LNCaP clone FGC (cell line): ENCODE measurements at places on chromosomes 5 and 9.

- DNase-seq, result no peak
Observed at GRCh38 chr5:113249206-113249605, 185.6 kb downstream of the TSSK1B start.

DNA sequence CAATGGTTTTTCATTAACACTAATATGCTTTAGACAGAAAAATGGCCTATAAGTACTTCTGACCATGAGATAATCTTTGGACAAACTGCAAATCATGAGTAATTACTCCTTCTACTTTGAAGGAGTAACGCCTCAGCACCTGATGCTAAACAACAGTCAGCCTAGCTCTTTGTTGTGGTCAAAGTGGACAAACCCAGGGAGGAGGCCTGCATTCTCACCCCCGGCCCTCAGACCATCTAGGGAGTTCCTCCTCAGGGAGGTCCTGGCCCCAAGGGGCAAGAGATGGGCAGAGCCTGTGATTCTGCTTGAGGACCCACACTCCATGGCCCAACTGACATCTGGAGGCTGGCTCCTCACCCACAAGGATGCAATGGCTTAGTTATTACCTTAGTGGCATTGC, 48.2 kb upstream of the ANGPTL2 start:
- no peak for DNase-seq

- no peak for DNase-seq
Observed at GRCh38 chr5:121027636-121028035, 563.5 kb downstream of the PRR16 start.

DNA sequence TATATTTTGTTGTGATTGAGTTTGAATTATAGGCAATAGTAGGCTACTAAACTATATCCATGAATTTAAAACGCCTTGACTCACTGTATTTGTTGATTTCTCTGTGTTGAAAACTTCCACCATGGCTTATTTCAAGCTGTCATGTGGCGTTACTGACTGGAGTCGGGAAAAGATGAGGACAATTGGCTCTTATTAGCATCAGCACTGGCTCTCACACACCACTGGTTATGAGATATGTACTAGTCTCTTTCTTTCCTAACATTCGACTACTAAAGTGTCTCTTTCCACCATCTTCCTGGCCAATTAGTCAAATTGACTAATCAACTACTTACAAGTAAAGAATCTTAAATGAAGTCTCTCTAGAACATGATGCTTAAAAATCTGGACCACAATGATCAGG, 9.1 kb upstream of the DAB2 start:
- no peak for DNase-seq

DNA sequence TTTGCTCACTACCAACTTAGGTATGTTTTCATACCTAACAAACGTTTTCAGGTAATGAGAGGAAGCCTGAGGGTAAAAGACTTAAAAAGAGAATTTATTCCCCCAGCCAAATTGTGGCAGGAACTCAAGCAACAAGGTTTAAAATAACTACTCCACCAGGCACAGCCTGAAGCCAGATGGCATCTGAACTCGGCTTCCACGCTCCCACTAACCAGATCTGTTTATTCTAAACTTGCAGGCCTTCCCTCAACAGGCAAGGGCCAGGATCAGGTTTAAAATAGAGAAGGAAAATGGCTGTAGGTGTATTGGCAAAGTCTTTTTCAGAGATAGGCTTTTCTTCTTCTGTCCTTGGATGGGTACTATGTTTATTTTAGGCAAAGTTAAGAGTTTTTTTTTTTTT, 89.4 kb downstream of the OTULIN start:
- DNase-seq, result no peak

GRCh38 chr5:158676642-158677469, 422.9 kb downstream of the EBF1 start:
- no peak for DNase-seq

DNA sequence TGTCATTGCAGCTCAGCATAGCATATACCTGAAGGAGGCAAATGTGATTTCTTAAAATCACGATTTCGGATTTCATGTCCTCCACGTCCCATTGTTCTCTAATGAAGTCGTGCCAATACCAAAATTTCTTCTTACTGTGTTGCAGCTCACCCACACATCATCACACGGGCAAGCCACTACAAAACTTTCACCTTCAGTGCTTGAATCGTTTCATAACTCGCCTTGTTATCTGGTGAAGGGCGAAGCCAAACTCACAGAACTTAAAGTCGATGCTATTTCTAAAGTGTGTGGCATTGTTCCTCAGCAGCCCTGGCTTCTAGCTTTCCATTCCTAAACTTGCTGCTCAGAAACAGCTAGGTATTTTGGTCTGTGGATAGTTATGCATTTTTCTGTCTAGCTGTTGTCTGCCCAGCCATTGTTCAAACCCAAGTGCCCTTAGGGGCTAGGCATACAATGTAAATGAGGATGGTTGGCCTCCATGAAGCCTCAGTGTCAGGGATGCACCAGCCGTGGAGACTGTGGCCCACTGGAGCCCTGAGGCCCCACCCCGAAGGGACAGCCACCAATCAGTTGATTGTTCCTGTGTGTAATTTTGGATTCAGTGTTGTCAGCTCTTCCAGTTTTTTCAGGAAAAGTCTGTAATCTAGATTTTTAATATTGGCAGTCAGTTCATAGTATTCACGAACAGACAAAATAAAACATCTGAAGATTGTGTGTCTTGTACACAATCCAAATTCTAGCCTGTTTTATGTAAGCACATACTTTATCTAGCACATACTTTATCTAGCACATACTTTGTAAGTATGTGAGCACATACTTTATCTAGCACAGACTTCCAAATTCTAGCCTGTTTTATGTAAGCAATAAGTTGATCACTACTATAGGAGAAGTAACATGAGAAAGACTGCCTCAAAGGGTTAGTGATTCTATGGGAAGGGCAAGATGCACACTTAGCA, 112.8 kb downstream of the DAPK1 start:
- DNase-seq, result no peak

DNA sequence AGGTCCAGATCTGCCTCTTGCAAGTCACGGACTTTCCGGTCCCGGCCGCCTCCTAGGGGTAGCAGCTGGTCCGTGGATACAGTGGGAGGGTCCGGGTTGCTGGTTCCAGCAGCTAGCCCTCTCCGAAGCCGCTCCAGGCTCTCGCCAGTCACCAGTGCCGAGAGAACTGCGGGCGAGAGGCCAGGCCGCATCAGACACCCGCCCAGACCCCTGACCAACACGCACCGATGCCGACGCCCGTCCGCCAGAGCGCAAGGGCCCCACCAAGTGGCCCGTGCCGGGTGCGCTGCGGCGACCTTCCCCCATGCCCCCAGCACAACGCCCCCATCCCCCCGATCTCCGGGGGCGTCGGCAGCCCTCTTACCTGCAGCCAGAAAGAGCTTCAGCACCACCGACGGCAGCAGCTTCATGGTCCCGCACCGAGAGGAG, 470 bp downstream of the HBEGF start:
- DNase-seq, result no peak

DNA sequence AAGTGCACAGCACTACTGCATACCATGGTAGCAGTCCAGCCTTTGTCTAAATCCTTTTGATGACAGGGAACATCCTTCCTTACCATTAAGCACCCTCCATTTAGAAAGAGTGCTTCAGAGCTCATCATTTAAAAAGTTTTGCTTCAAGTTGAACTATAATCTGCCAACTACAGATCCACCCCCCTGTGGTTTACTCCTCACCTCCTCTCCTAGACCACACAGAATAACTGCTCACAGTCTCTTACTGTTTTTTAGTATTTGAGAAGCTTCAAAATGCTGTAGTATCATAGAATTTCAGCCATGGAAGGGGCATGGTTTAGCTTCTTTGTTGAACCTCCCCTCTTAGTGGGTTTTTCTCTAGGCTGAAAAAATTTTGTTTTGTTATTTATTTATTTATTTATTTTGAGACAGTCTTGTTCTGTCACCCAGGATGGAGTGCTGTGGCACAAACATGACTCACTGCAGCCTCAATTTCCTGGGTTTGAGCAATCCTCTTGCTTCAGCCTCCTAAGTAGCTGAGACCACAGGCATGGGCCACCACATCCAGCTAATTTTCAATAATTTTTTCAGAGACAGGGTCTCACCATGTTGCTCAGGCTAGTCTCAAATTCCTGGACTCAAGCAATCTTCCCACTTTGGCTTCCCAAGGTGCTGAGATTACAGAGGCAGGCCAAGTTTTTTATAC, 384.3 kb upstream of the RFX3 start:
- DNase-seq, result no peak

DNA sequence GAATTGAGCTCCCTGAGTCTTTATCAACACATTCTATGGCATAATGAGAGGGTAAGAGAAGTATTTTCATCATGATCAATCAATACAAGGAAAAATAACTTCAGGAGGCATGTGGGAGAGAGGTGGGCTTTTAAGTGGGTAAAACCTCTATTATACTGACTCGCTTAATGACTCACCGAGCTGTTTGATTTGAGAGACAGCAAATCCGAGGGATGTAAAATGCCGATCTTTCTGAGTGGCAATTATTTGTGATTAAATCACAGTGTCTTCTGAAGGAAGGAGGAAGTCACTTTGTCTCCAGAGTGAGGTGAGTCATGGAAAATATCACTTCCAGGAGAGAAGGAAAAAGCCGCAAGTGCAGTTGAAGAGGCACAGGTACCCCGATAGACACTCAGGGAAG, 320.4 kb downstream of the DRD1 start:
- DNase-seq, result no peak

DNA sequence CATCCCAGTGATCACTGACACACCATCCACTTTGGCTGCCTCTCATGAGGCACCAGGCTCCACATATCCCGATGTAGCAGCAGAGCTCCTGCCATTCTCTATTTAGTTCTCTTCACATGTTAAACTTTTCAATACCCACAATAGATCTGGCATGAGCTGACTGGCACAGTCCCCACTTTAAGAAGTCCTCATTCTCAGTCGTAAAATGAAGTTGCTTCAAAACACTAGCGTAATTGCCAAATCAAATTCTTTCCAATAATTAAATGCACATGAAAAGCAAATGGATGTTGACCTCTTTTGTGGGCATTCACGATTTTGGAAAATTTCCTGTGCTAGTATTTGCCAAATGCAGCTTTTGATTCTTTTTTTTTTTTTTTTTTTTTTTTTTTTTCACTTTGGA, 32.4 kb downstream of the HAPLN1 start:
- no peak for DNase-seq

DNA sequence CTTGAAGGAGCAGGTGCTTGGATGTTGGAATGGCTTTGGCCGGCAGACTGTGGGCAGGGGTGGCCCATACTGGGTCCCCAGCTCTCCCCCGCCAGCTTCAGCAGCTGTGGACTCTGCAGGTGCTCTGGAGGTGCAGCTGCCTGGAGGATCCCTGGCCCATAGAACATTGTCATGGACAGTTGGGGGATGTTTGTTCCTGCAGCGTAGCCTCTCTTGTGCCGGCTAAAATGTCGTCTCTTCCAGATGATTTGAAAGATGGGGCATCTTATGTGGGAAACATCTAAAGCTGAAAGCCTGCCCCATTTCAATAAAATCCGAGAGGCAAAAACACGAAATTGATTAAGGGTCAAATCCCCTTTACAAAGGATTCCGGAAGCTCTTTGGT, 13.5 kb upstream of the SLC6A19 start:
- no peak for DNase-seq

DNA sequence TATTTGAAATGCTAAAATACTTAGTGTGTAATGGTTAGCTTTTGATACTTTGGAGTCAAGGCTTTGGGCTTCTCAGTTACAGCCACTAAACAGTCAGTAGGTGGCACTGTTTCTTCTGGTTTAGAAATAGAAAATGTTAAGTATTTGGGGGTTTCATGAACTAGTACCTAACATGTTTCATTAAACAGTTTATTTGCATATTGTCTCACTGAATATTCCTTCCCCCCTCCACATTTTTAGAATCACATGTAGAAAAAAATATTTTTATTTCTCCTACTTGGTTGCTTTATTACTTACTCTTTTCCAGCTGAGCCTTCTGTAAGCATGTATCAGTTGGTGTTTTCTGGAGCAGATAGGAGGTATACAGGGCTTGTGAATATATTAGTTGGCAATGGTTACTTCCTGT, 48.0 kb downstream of the IPO11 start:
- no peak for DNase-seq

GRCh38 chr5:176685010-176685409, 37.7 kb downstream of the TSPAN17 start:
- no peak for DNase-seq

DNA sequence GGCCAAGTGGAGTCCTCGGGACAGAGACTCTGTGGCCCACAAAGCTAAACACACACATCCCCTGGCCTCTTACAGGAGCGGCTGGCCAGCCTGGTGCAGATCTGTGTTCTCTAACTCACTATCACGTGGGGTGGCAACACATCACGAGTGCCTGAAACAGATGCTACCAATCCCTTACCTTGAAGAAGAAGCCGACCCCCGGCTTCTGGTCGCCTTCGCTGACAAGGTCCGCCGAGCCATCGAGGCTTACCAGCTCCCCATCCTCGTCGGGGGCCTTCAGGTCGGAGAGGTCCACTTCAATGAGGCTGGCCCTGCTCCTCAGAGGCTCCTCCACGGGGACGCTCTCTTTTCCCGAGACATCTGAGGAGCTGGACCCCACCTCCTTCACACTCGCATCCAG, 86.7 kb downstream of the CAMSAP1 start:
- no peak for DNase-seq

DNA sequence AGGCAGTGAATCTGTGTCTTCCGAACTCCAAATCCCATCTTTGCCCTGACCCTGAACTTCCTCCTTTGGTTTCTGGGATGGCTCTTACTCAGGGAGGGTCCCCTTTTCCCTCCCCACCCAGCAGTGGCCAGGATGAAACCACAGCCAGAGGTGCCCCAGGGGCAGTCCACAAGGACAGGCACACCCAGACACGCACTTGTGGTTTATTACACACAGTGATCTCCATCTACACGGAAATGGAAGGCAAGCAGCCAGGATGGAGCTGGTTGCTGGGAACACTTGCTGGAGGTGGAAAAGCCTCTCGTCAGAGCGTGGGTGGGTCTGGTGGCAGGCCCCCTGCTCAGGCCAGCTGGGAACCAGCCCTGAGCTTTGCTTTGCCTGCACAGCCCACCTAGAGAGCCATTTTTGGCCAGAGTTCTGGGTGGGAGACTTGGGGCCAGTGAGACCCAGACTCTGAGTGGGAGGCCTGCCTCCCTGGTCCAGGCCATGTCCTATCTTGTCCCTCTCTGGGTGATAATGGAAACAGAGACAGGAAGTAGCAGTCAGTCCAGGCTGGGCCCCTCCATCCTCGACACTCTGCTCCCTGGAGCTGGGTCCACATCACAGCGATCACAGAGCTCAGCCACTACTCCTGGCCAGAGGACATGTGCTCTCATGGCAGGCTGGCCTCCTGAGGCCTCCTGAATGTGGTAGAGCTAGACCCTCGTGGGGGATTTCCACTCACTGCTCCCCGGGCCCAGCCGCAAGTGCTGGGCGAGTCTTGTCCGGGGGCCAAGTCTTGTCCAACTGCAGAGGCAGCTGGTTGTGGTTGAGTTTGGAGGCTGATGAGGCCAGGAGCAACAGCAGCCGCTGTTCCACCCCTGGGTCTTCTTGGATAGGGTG, 5.1 kb upstream of the PHYKPL start:
- no peak for DNase-seq

- no peak for DNase-seq
Observed at GRCh38 chr9:34995670-34996060, 6.1 kb downstream of the DNAJB5 start.

GRCh38 chr9:114134827-114135396, 20.4 kb upstream of the COL27A1 start:
- DNase-seq, result no peak
